ENCODE measurements at places on chromosomes 7 and 10.

- DNase-seq, result no peak
Observed at GRCh38 chr10:29713450-29713849, 78.7 kb upstream of the SVIL start.

GRCh38 chr7:126236261-126236660, 1016.5 kb downstream of the GRM8 start:
- DNase-seq, result no peak

- DNase-seq, result no peak
Observed at GRCh38 chr10:133454204-133454893, 604 bp downstream of the SCART1 start.

- DNase-seq, result no peak
Observed at GRCh38 chr7:70764701-70765208, 367.2 kb upstream of the GALNT17 start.

- DNase-seq, result no peak
Observed at GRCh38 chr7:1992554-1992953, 240.2 kb downstream of the MAD1L1 start.

- no peak for DNase-seq
Observed at GRCh38 chr7:135659159-135659846, 3.0 kb upstream of the STMP1 start.

- no peak for DNase-seq
Observed at GRCh38 chr7:82317257-82317721, 126.3 kb downstream of the CACNA2D1 start.

DNA sequence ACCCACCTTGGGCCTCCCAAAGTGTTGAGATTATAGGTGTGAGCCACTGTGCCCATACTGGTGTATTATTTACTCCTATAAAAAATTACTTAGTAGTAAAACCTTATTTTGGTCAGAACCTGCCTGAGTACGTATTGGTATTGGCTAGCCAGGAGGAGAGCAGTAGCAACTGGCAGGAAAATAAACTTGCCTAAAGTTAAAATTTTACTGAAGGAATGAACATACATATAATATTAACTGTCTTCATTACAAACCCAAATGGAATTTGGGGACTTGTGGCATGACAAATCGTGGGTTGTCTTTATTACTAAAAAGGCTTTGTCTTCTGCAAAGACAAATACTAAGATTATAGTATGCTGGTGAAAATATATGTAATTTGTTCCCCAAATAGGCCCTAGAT, 8.4 kb downstream of the RAB18 start:
- no peak for DNase-seq

DNA sequence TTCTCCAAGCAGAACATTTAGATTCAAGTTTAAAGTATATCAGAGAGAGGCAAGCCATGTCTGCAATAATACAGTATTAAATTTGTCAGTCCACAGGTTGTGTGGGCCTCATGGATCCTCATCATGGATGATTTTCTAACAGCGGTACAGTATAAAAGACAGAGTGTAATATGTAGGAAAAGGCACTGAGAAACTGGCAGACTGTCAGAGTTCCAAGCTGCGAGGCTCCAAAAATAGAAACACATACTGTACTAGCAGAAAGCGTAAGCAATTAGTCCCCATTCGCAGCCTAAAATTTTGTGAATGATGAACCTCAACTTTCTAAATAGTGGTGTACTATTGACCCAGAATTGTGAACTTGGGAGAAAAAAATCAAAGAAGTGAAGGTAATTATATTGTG, 933.3 kb downstream of the XPNPEP1 start:
- DNase-seq, result no peak

DNA sequence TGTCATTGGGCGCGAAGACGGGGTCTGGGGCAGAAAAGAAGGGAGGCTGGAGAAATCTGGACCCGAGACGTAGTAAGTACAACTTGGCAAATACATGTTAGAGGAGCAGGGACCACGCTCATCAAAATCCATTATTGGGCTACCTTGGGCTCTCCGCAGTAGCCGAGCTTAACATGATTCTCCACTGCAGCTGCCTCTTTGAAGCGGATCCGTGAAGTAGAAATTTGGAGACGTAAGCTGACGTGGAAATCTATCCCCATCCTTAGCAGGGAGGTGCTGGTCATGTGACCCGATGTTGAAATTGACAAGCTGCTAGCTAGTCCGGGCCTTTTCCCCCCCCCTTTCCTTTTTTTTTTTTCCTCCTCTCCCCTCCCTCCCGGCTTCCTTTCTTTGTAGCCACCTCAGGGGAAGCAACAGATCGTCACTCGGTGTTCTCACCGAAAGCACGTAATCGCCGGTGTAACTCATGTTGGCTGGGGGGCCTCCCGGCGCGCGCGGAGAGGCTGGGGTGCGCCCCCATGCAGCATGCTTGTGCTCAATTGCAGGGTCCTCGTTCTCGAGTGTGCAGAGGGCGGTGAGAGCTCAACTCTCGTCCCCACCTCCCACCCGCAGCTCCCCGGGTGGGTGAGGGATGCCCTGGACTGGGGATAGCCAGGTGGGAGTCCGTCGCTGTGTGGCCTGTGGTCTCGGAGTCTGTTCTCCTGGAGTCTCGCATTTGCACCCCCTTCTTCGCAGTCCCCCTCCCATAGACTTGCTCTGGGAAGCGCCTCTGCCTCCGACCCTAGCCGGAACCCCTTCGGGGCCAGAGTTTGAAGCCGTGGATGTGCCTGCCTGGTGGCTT, at the start of gene HOXA11:
TSS of gene HOXA11 (minus strand) at position 220 of the 841 bp plus-strand sequence. CDS start at position 132, 88 bp downstream.
- DNase-seq, result no peak

DNA sequence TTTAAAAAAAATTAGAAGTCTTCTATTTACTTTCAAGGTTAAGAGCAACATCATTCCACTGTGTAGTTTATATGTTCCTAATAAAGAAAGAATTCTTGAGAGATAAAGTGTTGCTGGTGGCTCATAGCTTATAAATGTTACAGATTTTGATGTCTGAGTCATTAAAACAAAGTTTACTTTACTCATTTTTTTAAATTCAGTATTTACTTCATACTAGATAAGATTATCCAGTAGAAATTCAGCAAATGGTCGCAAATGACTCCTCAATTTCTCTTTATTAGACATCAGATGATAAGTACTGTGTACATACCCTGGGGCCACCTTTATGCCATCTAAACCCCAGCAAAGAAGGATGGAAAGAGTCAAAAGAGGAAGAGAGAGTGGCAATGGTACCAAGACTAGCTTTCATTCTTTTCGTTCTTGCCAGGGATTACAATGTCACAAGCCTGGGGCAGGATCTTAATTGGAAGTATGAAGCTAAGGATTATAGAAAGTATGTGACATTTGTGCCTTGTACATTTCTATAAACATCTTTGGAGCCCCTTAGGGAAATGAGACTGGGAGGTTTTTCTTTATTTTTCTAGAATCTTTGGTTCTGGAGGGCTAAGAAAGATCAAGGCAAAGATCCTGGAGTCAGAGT, 206.1 kb downstream of the CHRM2 start:
- DNase-seq, result no peak
